ENCODE measurements at places on chromosomes 7 and 10. TPM values are rescaled to one million over a fixed set of nuclear protein-coding genes. Genes with fewer than 3 reads are reported as not detected.

The COL13A1 gene
- total RNA-seq, result 0.89 TPM

GRCh38 chr7:118330388-118330787 lies 105.9 kb downstream of the ANKRD7 start:
- DNase-seq, result no peak
- H3K27me3 ChIP-seq, result no peaks in the 10 kb centered on the region
- H3K4me1 ChIP-seq, result no peaks in the 10 kb centered on the region
- H3K27ac ChIP-seq, result no peak overlapping the region
- H3K36me3 ChIP-seq, result no peaks in the 10 kb centered on the region
- H3K4me3 ChIP-seq, result no peak overlapping the region

DNA sequence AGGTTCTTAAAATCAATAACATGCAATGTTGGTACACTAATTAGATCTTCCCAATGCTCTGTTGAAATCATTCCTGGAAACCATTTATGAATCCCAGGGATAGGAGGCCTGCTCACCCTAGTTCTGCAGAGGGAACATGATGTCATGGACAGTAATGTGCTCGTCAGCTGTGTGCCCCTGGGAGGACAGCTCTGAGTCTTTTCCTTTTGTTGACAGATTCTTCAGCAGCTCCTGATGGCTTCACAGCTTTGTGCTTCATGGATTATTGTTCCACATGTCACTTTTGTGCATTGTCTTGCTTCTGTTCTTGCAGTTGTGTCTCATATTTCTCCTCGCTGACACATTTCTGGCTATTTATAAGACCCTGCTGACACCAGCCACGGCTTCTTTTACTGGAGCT lies 367.5 kb downstream of the CCSER2 start:
- no peaks in the 10 kb centered on the region for H3K27me3 ChIP-seq
- no peaks in the 10 kb centered on the region for H3K36me3 ChIP-seq
- no peak overlapping the region for H3K4me3 ChIP-seq
- no peak for DNase-seq
- no peaks in the 10 kb centered on the region for H3K4me1 ChIP-seq

GRCh38 chr7:106462914-106463482 lies 178.2 kb upstream of the NAMPT start:
- DNase-seq, result no peak
- peaks cover 6% of the 10 kb centered on the region for H3K4me1 ChIP-seq
- H3K27me3 ChIP-seq, result no peaks in the 10 kb centered on the region
- H3K36me3 ChIP-seq, result no peaks in the 10 kb centered on the region
- H3K27ac ChIP-seq, result no peak overlapping the region

Data from pancreas (tissue), 10 donors.